ENCODE measurements at places on chromosomes 2 and 18. TPM values are rescaled to one million over a fixed set of nuclear protein-coding genes. Genes with fewer than 3 reads are reported as not detected.

DNA sequence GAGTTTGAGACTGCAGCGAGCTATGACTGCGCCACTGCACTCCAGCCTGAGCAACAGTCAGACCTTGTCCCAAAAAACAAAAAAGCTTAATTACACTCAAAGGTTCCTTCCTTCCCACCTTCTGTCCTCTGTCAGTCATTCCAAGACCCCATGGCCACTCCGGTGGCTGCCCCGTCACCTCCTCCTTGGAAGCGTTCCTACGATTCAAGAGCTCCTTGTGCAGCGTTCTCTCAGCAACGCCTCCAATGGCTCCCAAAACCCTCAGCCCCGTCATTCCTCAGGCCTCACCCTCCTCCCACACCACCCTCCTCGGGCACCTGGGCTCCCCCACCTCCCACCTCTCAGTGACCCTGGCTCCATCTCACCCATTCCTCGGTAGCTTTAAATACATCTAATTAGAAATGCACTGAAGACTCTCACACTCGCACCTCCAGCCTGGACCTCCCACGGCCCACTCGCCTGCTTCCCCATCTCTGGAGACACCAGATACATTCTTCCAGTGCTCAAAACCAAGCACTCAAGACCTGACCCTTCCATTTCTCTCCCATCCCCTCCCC, 8.0 kb downstream of the PASK start:
- DNase-seq: no peak

GRCh38 chr2:216012133-216012829, 1.1 kb downstream of the MREG start:
- DNase-seq: peak; percentile 72

The TFPI gene
- 32.6 TPM for total RNA-seq

The ERFE gene
- 39.5 TPM for total RNA-seq

DNA sequence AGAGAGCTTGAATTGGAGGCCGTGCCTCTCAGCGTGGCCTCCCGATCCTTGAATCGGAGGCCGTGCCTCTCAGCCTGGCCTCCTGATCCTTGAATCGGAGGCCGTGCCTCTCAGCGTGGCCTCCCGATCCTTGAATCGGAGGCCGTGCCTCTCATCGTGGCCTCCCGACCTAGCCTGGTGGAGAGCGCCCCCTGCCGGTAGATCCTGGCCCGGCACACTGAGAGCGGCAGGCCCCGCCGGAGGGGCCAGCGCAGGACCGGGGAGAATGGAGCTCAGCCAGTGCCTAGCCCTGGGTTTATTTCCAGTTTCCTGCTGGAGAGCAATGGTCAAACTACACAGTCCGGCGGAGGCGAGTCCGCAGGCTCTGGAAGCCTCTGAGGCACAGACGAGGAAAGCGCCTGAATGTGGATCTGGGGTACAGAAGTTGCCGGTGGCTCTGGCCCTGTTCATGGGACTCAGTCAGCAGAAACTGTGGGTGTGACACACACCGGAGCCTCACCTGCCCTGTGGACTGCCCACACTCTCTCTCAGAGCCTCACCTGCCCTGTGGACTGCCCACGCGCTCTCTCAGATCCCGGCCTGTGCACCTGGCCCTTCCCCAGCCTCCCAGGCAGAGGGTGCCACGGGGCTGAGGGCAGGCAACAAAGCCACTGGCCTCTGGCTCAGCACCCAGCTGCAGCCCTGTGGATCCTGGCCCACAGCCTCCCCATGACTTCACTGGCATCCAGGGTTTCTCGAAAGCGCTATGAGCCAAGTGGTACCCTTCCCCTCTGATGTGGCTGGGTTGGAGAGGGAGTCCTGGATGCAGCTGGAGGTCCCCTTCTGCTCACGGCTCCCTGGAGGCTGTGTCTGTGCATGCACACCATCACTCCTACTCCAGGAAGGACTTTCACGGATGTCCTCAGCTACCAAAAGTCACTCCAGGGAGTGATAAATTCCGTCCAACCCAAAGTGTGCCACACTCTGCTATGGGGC, 1.5 kb downstream of the IL36B start:
- no peak for DNase-seq

The UGT1A10 gene
- not detected for total RNA-seq

DNA sequence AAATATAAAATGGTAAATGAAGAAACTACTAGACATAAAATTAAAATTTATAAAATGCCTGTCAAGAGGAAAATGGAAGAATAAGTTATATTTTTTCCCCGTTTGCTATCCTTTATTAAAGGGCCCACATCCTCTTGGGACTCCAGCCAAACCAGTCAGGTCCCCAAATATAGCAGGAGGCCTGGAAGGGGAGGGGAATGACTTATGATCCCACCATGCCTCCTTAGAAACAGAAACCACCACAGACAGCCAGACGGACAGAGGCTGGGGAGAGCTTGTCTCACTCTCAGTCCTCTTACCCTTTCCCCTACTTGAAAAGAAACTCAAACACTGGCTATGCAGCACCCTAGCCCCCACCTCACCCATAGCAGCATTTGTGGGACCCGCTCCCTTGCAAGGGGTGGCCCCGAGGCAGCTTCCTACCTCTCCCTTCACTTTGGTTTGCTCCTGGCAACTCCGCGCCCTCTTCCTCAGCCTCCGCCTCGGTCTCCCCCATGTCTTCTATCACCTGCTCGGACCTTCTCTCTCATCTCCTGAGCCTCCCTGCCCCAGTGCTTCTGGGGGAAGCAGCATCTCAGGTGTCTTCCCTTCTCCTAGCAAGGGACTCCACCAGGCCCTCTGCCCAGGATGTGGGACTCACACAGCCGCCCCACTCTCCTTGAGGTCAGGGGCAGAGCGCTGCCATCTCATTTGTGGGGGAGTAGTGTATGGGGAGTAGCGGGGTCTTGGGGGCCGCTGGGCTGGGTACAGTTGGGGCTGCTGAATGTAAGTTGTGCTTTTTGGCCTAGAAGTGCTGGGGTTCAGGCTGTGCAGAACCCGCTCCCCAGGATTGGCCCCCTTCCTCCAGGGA, 37.4 kb upstream of the ANKRD62 start:
- no peak for DNase-seq

The DUSP2 gene
- 6.1 TPM for total RNA-seq

The CTAGE1 gene
- not detected for total RNA-seq

GRCh38 chr2:102020596-102021170, 28.9 kb downstream of the IL1R2 start:
- DNase-seq: peak; percentile 67

GRCh38 chr18:24600076-24600654, 139.7 kb downstream of the HRH4 start:
- no peak for DNase-seq

Measured in Caki2 (cell line).